ENCODE measurements at places on chromosomes 1 and 21.

- no peak for DNase-seq
These were observed 120.4 kb upstream of the GREM2 start for GRCh38 chr1:240732390-240732789.

DNA sequence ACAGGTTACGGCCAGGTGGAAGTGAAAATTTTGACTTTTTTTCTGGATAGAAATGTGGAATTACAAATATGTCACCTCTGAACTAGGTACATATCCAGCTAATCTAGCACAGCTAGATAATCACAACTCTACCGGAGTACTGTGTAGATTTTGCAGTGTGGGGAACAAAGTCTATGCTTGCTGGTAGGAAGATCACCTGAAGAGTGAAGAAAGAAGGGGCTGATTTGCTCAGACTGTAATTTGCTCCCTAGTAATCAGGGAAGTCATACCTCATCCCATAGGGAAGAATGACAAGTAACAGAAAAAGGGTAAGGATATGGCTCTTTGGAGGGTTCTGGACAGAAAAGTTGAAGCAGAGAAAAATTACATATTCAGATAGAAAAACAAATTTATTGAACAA is 319.6 kb upstream of the TMPRSS15 start:
- DNase-seq = no peak

DNA sequence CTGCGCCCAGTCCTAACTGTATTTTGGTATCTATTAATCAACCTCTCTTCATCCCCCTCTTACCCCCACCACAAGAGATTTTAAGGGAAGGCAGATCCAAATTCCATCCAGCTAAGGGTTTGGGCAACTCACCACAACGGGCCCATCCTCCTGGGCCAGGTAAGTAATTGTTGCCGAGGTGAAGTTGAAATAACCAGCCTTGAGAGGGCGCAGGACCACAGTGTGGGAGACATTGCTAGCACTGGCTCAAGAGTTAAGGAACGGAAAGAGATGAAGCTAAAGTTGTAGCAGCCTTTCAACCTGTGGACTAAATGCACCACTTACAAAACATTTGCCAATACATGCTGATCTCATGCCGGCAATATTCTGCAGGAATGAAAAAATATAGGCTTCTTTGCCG is 5.9 kb downstream of the SSR2 start:
- no peak for DNase-seq

DNA sequence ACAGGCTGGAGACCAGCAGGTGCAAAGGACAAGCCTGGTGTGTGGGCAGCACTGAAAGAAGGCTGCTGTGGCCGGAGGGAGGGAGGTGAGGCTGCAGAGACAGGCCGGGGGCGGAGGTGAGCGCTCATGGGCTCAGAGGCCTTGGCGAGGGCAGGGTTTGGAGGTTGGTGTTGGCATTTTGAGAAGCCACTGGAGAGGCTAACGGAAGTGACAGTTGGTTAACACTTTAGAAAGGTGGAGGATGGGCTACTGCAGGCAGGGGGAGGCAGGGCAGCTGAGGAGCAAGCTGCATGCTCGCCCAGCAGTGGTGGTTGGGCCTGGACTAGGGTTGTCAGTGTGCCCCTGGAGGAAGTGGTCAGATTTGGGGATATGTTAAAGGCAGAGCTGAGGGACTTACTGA is 37.5 kb downstream of the QSOX1 start:
- no peak for DNase-seq

DNA sequence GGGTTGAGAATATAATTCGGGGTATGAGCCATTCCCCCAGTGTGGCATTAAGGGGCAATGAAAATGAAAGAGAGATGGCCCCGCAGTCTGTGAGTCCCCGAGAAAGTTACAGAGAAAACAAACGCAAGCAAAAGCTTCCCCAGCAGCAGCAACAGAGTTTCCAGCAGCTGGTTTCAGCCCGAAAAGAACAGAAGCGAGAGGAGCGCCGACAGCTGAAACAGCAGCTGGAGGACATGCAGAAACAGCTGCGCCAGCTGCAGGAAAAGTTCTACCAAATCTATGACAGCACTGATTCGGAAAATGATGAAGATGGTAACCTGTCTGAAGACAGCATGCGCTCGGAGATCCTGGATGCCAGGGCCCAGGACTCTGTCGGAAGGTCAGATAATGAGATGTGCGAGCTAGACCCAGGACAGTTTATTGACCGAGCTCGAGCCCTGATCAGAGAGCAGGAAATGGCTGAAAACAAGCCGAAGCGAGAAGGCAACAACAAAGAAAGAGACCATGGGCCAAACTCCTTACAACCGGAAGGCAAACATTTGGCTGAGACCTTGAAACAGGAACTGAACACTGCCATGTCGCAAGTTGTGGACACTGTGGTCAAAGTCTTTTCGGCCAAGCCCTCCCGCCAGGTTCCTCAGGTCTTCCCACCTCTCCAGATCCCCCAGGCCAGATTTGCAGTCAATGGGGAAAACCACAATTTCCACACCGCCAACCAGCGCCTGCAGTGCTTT is 9.4 kb downstream of the PROX1 start:
- DNase-seq = no peak

DNA sequence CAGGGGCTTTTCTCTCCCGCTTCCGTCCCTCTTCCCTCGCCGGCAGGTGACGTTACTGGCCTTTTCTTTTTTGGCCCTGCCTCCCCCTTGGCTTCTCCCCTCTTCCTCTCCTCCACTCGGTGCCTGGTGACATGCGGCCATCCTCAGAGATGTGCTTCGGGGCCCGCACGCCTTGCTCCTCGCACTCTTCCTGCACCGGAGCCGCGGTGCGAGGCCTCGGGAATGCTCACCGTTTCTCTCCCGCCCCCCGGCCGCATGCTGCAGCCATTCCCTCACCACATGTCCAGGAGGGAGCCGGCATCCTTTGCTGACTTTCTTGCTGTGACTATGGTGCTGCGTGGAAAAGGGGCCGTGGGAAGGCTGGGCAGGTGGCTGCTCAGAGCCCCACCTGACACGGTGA is 39.3 kb downstream of the PDE9A start:
- no peak for DNase-seq

GRCh38 chr1:52532731-52533327 is 20.1 kb downstream of the TUT4 start:
- DNase-seq = no peak

DNA sequence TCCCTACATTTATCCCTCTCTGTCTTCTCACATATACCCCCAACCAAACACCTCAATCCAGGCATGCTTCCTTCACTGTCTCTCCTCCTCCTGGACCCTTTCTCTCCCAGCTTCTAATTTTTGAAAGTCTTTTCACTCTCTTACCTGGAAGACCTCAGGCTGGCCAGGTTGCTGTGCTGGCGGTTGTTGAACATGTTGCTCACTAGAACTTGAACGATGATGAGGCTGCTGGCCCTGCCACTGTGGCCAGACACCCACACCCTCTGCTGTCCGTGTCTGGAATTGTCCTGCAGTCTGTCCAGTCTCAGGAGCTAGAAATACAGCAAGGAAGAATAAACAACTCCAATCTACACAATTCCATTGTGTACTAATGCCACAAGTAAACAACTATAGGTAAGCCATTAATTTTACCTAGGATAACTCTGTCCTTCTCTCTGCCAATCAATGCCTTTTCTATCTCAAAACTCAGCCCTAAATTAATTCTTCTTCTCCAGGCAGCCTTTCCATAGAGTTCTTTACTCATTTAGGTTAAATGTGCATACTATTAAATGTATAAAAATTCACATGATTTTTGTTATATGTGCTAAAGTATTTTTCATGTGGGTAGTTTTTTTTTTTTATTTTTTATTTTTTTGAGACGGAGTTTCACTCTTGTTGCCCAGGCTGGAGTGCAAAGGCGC is 5.1 kb upstream of the CTSK start:
- DNase-seq = no peak

GRCh38 chr1:175297291-175297690 is 104.7 kb upstream of the KIAA0040 start:
- no peak for DNase-seq

DNA sequence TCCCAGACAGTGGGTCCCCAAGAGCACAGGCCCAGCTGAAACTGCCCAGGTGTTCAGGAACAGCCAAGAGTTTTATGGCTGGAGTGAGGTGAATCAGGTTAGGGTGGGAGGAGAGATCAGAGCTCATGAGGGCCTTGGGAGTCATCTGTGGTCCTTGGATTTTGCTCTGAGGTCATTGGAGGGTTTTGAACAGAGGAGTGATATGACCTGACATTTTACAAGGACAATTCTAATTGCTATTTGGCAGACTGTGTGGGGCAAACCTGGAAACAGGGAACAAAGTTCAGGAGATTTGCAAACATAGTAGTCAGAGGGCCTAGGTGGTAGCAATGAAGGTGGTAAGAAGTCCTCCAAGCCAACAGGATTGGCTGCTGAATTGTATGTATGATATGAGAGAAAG is 31.1 kb upstream of the LRRN2 start:
- DNase-seq = no peak

All from stimulated activated CD8-positive, alpha-beta memory T cell treated with anti-CD3 and anti-CD28 coated beads, Interleukin-4, amount 100 ng/mL, for 24 hours (primary cell).